ENCODE measurements at places on chromosomes 1 and 21.

- no peak for DNase-seq
Observed at GRCh38 chr1:29860056-29860455, 623.7 kb downstream of the PTPRU start.

DNA sequence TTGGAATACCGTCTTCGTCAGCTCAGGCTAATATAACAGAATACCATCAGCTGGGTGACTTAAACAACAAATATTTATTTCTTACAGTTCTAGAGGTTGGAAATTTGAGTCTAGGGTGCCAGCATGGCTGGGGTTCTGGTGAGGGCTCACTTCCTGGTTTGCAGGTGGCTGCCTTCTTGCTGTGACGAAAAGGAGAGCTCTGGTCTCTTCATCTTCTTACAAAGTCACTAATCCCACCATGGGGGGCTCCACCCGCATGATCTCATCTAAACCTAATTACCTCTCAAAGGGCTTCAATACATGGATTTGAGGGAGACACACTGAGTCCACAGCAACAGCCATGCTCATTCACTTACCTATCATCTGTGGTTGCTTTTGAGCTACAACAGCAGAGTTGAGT lies 78.3 kb downstream of the PSMG1 start:
- DNase-seq: no peak

DNA sequence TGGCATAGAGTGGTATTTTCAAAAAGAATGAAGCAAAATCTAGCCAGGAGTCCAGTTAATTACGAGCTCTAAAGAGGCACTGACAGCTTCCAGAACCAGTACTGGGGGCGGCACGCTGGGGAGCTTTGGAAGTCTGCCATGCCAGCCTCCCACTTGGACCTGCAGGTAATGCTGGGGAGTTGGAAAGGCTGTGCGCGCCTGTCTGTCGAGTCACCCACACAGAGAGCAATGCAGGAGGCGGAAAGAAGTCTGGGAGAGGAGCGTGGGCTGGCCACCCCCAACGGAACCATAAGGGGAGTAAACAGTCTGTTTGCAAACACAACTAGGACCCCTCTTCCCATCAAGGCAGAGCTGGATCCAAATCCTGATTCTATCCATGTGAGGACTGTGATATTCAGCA lies 84.5 kb downstream of the BEND5 start:
- DNase-seq: no peak

- DNase-seq: no peak
Observed at GRCh38 chr1:220176540-220176939, 82.6 kb downstream of the IARS2 start.

- DNase-seq: no peak
Observed at GRCh38 chr1:208772891-208773290, 528.7 kb upstream of the PLXNA2 start.

DNA sequence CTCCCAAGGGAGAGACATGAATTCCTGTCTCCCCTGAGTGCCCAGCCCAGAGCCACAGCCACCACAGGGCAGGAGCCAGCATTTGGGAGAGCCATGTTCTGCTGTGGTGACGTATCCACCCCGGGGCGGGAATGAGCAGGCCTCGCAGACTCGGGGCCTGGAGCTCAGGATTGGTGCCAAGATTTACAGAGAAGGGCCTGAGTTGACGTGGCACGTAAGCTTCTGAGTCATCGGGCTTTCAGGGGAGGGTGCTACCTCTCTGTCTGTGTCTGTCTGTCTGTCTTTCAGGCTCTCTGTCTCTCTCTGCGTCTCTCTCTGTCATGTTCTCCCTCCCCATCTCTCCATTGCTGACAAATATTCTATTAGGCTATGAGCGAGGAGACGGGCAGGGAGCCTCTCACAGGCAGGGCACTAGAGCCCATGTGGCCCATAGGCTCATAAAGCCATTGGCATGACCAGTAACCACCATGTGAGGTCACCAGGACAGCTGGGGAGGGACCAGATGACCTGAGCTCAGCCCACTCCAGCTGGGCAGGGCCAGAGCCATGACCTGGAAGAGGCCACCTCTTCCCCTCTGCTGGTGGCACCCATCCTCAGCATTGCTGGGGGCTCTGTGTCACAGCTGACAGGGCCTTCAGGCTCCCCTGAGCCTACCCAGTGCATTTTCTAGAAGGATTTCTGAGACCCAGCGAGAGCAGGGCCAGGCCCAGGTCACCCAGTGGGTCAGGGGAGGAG lies 300.0 kb upstream of the VAMP3 start:
- no peak for DNase-seq

DNA sequence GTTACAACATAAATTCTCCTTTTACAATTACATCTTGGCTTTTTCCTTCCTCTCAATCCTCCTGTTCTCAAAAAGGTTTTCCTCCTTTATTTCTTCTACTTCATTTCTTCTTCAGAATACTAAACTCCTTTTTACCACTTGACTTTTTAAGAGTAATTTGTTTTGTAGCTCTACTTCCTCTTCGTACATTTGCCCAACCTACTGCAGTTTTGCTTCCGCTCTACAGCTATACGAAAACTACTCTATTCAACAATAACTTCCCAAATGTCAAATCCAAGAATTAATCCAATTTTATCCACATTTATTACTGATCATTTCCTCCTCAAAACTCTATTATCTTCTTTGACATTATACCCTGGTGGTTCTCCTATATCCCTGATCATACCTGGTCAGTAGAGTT lies 3.4 kb downstream of the GDAP2 start:
- no peak for DNase-seq

- DNase-seq: peak; percentile 80
Observed at GRCh38 chr1:39117899-39118450, 86.5 kb upstream of the MACF1 start.

DNA sequence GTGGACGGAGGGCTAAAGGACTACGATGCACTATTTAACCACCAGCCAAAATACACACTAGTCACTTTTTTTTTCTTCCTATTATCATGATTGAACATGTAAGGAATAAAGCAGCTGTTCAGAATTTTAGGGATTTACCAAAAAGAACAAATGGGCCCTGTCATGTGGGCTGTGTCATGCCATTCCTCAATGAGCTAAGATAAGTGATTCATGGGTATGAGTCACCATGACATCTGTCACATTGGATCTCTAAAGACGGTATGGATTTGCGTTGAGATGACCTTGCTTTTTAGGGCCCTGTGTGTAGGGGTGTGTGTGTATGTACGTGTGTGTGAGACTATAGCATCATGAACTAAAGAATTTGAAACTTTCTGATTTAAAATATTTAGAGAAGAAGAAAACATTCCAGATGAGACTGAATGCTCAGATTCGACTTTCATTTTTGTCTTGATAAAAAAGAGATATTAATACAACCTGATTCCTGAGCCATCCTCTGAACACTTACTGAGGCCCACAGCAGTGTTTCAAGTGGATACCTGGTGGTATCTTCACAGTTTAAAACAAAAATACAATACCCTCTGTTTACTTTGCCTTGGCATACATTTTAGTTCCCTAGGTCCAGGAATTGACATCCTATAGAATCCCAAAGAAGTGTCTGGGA lies 246.1 kb upstream of the DUSP10 start:
- DNase-seq: no peak

GRCh38 chr1:85602571-85602970 lies 22.0 kb downstream of the CCN1 start:
- DNase-seq: no peak

GRCh38 chr1:162168261-162168660 lies 98.8 kb downstream of the NOS1AP start:
- DNase-seq: no peak

GRCh38 chr1:168824418-168825065 lies 95.5 kb upstream of the DPT start:
- DNase-seq: no peak

DNA sequence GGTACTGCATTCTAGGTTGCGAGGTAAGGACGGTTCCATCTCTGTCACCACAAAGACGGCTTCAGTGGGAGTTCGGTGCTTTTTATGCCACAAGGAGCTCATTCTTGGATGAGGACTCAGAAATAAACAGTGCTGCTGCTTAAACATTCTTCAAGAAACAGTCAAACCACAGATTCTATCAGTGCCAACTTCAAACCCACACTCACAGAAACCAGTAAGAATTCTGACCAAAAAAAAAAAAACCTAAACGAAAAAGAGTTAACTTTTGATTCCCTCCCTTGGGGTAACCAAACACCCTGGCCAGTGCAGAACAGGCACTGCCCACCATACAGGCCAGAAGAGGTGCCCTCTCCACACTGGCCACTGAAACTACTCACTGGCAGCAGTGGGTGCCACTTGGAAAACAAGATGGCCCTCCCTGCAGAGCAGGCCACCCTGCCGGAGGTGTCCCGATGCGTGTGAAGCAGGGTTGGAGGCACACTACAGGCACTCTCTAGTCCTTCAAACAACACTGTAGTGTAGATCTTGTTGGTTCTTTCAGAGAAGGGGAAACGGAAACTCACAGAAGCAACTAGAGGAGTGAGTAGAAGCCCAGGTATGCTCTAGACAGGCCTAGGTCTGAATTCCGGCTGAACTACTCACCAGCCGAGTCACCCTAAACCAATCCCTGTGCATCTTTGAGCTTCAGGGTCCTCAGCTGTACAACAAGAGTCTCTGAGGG lies 87.3 kb upstream of the TLR5 start:
- DNase-seq: no peak

DNA sequence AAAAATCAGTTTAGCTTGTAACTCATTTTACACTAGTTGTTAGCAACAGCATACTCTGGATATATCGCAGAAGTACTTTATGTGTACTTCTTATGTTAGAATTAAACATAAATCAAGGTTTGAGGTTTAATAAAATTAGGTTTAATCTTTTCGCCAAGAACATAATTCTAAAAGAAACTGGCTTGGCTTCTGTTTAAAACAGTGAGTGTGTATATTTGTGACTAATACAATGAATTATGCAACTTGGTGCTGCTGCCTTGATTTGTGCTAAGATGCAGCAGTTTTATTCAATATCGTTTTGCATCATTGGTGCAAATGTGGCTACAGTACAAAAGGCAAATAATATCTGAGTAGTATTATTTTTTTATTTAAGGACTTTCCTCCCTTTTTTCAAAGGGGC lies 44.8 kb downstream of the USP25 start:
- no peak for DNase-seq

- DNase-seq: no peak
Observed at GRCh38 chr1:101741910-101742309, 254.8 kb downstream of the OLFM3 start.

GRCh38 chr1:87204921-87205320 lies 123.8 kb upstream of the LMO4 start:
- no peak for DNase-seq

- no peak for DNase-seq
Observed at GRCh38 chr1:30125021-30125820, 598.2 kb downstream of the MATN1 start.

DNA sequence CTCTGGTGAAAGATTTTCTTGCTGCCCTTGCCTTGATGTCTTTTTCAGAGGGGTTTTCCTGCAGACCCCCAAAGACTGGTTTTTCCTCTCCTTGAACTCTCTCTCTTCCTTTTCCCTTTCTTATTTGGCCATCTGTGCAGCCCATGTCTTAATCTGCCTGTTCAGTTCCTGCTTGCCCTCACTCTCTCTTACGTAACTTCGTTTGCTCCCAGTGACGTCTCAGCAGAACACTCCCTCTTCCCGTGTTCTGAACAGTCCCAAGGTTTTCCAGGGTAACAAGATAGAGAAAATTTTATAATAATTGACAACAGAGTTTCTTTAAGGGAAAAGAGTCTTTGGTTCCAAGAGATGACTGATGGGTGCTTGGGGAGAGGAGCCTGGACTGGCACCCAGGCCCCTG lies 109.1 kb upstream of the LMO4 start:
- DNase-seq: no peak

- DNase-seq: no peak
Observed at GRCh38 chr1:115524236-115524635, 117.5 kb upstream of the VANGL1 start.

- DNase-seq: no peak
Observed at GRCh38 chr1:247304031-247304430, 27.6 kb downstream of the ZNF496 start.

DNA sequence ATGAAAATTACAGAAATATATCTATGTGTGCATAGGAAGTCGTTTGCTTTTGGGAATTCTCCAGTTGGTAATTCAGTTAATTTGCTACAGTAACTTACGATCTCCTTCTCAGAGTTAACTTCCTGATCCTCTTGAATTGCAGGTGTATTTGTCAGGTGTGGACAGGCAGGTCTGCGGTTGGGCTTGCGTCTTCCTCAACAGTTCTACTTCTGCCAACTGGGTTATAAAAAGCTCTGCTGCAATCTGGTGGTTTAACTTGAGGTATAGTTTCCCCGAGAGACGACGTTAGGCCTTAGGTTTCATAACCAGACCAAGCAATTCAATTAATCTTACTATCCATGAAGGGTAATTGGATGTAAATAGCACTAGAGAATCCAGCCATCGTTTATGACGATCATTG lies 88.2 kb downstream of the GABPA start:
- DNase-seq: no peak

GRCh38 chr1:153368495-153368894 lies 6.9 kb downstream of the S100A12 start:
- no peak for DNase-seq

GRCh38 chr1:216641669-216642460 lies 81.4 kb downstream of the ESRRG start:
- DNase-seq: no peak

DNA sequence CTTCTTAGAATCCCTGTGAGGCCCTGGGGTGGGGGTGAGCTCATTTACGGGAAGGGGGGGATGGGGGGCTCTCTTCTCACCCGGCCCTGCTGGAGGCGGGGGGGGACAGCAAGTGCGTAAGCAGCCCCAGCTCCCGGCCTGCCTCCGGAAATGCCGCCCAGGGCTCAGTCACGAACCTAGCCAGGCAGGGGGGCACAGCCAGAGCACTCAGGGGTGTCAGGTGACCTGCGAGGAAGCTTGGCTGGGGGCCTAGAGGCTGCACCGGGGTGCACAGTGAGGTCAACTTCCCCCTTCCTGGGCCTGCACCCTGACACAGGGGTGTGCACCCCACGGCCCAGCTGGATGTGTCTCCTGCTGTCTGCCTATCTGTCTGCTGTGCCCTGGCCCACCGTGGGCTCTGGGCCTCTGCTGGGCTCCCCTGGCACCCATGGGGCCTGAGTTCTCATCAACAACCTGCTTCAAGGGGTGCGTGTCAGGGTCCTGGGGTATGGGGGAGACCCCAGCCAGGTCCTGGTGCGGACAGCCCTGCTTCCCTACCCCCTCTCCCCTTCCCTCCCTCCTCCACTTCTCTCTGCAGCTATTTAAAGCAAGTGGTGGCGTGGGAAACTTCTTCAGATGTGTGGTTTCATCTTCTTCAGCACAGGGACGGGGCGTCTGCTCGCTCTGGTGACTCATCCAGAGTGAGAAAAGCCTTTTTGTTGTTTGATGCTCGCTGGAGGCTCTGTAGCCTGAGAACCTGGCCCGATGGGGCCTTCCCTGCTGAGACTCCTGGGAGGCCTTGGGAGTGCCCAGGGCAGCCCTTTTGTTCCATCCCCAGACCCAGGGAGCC lies 92.5 kb upstream of the RUNX3 start:
- DNase-seq: no peak

- DNase-seq: no peak
Observed at GRCh38 chr21:42864815-42865775, 14.2 kb downstream of the WDR4 start.
